ENCODE measurements at places on chromosomes 5 and 9. TPM values are rescaled to one million over a fixed set of nuclear protein-coding genes. Genes with fewer than 3 reads are reported as not detected.

GRCh38 chr5:151153300-151153699 lies 4.3 kb downstream of the ANXA6 start:
- no peak for DNase-seq

The CCNJL gene
- 25.0 TPM for total RNA-seq

The PFDN1 gene
- 35.9 TPM for total RNA-seq

- DNase-seq: no peak
Measured at GRCh38 chr9:137607141-137607857, 1.8 kb downstream of the ARRDC1 start.

GRCh38 chr5:59319250-59319649 lies 574.3 kb downstream of the PDE4D start:
- DNase-seq: no peak

DNA sequence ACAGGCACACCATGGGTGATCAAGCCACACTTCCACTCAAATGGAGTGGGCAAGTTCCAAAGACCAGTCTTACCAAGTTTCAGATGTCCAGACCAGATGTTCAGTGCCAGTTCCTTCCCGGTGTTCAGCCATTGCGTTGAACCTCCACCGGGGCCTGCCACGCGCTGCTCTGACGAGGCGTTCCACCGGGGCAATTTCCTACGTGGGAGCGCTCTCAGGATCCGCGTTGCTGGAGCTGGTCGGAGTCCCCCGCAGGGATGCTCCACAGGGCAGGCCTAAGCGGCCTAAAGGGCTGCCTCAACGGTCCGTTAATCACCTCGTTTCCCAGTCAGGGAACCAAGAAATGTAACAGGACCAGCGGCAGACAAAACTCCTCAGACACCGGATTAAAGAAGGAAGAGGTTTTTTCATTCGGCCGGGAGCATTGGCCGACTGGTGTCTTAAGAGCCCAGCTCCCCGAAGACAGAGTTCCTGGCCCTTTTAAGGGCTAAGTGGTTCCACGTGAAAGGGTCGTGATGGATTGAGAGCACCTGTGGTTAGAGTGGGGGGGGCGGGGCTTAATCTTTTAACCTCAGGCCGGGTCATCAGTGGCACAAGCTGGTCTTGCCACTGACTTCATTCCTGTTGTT lies 35.7 kb upstream of the PPP1R26 start:
- no peak for DNase-seq

DNA sequence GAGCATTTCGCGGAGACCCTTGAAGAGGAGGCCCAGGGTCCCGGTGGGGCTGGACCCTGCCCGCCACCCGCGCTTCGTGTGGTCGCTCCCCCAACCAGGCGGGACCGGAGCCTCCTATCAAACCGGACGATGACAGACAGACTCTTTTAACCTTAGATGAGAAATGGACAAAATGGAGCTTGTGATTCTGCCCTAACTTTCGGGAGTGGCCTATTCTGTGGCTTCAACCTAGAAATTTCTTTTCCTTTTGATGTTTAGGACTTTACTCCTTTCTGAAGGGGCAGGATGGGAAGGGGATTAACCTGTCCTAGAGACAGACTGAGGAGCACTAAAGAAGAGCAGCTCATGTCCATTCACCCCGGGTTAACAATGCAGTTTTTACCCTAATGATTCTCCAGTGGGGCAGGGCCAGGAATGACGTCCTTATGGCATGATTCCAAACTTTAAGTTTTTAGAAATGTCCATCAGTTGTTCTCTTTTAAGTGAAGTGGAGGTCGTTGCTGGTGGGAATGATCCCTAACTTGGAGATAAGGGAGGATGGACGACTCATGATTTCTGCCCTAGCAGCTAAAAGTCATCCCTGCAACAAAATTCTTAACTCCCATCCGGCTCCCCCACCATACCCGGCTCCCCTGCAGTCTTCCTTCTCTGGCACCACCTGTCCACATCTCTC lies 1.0 kb downstream of the NIPSNAP3A start:
- DNase-seq: no peak

The CCDC187 gene
- total RNA-seq: 0.19 TPM

The ZDHHC11 gene
- 7.0 TPM for total RNA-seq

DNA sequence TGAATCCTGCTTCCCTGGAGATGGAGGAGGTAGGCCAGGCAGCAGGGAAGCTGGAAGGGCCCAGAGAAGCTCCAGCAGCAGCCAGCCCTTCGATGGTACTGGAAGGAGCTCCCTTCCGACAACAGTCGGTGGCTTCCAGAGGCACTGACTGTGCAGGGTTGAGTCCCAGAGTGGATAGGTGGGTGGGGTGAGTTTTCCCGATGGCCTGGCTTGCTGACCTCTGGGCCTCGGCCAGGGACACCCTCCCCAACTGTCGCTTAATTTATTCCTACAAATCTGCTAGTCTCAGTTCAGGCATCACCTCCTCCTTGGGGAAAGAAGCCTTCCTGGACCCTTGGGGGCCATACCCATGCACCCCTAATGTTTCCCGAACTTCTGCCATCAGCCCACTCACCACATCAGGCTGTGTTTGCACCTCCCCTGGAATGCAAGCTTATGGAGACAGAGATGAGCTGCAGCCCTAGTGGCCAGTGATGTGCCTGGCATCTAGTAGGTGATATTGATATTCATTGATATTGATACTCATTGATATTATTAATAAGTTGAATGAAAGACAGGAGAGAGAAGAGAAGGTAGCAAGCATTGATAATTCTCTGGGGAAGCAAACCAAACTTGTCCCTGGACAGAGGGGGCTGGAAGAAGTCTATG lies 104.6 kb upstream of the BOD1 start:
- no peak for DNase-seq

GRCh38 chr9:116236979-116237378 lies 83.4 kb downstream of the PAPPA start:
- no peak for DNase-seq

- peak; percentile 68 for DNase-seq
Measured at GRCh38 chr5:134171972-134172371, 4.8 kb downstream of the SKP1 start.

GRCh38 chr5:180375955-180376354 lies 22.8 kb upstream of the GFPT2 start:
- no peak for DNase-seq

DNA sequence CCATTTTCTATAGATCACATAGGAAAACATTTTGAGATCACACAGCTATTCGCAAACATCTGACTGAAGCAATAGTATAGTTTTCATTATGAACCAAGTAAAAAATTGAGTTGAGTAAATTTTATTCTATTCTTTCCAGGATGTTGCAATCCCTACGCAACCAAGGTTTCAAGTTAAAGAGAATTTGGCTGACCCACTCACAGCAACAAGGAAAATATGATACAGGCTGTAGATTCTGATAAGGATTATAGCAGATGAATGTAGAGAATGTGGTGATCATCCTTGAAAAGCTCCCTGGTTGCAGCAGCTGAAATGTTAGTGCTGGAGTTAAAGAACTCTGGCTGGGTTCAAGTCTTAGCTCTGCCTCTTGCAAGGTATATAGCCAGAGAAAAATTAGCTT lies 4.7 kb downstream of the ABCA1 start:
- DNase-seq: no peak

DNA sequence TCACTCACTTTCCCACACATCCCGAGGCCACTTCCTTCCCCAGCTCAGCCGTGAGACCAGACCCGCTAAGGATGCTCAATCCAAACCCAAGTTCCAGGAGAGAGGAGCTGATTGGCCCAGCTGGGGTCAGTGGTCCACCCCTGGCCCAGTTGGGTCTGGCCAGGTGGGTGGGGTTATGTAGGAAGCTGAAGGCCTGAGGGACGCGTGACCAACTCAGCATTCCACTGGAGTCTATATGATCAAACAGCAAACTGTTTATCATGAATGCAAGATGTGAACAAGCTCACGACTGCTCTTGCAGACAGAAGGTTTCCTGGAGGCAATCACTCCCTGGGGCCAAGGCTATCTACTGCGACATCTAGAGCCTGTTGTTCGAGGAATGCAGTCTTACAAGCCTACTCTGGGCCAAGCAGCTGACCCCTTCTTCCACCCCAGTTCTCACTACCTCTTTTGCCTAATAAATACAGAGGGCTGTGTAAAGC lies 4.9 kb upstream of the RAPGEF1 start:
- DNase-seq: no peak

DNA sequence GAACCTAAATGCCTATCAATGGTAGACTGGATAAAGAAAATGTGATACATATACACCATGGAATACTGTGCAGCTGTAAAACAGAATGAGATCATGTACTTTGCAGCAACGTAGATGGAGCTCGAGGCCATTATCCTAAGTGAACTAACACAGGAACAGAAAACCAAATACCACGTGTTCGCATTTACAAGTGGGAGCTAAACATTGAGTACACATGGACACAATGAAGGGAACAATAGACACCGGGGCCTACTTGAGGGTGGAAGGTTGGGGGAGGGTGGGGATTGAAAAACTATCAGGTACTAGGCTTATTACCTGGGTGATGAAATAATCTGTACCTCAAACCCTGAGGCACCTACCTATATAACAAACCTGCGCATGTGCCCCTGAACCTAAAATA lies 22.4 kb upstream of the DEPDC1B start:
- no peak for DNase-seq

- DNase-seq: peak; percentile 88
Measured at GRCh38 chr9:136791516-136792276, 552 bp downstream of the TMEM141 start.

DNA sequence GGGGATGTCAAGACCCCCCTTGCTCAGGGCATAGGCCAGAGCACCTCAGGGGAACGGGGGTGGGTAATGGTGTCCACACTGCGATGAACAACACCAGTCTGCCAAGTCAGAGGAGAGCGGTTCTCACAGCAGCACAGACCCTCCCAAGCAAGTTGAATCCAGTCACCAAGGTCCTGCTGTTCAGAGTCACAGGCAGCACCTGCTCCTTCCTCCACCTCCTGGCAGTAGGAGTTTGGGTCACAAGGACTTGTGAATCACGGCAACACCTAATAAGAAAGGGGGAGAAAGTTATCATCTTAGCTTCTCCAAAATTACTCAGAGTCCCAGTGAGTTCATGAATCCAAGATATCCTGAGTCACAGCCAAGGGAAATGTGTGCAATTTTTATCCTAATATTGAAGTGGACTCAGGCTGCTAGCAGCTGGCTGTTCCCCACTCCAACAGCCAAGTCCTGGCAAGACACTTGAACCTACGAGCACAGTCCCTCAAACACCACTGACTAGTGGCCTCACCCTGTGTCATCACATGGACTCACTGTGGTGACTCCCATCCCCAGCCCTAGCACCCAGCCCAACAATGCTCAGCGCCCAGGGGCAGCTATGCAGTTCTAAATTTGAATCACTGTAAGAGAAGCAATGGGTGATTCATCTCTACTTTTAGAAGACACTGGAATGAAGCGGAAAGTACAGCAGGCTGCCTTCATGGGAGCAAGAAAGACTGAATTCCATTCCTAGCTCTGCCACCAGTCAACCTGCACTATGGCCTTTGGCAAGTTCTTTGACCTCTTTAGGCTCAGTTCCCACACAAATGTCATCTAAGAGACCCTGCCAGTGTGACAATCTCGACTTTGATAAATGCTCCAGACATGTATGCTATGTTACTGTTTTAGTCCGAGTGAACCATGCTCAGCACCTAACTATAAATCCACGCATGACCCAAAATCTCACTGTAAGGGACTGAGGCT lies 113.7 kb downstream of the KLHL3 start:
- DNase-seq: no peak

All from mucosa of descending colon (tissue), 3 donors.